Dermis blood vessel endothelial cell (primary cell): ENCODE measurements at places on chromosomes 7 and 10.
A peak's percentile ranks its signal among the peaks of the same experiment; 100 is the strongest.

DNA sequence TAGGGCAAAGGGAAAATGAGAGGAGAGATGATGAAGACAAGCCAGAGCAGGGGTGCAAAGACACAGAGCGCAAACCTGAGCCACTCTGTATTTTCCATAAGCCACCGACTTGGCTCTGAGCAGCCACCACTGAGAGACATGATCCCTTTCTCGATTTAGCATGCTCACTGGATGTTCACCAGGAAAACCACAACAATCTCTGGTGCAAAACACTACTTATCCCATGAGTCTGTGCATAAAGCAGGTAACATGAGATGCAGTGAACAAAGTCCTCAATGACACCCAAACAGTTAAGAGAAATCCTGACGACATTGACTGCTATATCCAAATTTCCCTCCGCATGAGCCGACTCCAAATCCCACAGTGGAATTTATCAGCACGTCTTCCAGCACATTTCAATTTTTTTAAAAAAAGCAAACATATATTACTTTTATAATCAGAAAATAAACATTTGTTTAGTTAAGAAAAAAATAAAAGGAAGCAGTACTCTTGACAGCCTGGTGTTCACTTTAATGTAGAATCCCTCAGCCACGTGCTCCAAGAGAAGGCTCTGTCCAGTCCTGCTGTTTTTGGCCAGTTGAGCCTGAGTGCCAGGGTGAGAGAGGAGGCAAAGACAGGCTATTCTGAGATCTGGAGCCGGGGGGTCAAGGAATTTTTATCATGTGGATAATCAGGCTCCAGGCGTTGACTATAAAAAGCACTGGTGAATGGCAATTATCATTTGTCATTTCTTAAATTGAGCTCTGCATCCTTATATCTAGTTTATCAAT is 238.4 kb downstream of the KCNMA1 start:
- no peak for DNase-seq

DNA sequence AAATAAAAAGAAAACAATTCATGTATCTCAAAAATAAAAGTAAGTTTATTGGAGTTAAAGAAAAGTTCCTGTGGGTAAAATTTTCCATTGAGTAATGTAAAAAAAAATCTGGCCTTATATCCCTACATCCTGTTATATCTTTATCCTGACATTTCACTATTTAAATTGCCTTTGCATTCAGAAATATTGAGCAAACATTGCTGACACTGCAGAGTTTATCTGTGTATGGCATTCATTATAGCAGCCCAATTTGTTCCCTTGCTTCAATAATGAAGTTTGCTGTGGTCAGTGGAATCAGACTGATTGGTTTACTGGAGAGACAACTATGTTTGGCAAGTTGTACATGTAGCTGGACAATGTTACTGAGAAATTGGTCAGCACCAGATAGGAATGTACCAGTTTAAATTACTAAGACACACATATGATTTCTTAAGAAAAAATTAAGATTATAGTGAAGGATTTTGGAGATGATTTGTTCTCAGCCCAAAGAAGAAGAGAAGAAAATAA is 271.7 kb downstream of the ANKRD7 start:
- DNase-seq: no peak

DNA sequence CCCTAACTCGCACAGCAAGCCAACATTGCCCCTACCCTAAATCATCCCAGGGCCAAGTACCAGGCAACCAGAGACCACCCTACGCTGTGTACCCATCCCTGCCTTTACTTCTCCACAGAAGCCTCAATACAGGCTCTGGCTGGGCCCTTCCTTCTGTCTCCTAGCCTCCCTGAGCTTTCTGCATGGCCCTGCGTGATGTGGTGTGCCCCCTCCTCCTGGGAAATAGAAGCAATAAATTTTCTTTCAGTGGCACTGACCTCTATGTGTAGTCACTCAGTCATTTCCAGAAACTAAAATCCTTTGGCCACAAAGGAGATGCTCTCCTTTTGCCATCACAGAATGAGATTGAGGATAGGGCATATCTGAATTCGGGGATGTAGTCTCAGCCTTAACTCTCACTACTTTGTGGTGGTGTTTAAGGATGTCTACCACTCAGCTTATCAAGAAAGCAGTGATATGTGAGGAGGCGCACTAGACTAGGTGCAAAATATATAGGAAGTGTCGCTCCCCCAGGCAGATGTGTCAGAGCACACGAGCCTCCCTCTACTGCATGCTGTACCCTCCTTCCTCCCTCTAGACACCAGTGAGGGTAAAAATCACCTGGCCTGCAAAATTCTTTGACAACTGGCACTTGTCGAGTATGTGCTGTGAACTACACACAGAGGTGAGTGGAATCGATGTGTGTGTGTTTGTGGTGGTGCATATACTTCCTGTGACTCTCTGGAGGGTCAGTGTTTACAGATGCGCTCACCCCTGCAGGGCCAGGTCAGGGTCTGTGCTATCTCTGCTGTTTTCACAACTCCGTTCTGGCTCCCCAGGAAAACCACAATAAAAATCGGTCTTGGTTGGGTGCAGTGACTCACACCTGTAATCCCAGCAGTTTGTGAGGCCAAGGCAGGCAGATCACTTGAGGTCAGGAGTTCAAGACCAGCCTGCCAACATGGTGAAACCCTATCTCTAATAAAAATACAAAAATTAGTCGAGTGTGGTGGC is 825.9 kb upstream of the IGFBP3 start:
- DNase-seq: no peak

DNA sequence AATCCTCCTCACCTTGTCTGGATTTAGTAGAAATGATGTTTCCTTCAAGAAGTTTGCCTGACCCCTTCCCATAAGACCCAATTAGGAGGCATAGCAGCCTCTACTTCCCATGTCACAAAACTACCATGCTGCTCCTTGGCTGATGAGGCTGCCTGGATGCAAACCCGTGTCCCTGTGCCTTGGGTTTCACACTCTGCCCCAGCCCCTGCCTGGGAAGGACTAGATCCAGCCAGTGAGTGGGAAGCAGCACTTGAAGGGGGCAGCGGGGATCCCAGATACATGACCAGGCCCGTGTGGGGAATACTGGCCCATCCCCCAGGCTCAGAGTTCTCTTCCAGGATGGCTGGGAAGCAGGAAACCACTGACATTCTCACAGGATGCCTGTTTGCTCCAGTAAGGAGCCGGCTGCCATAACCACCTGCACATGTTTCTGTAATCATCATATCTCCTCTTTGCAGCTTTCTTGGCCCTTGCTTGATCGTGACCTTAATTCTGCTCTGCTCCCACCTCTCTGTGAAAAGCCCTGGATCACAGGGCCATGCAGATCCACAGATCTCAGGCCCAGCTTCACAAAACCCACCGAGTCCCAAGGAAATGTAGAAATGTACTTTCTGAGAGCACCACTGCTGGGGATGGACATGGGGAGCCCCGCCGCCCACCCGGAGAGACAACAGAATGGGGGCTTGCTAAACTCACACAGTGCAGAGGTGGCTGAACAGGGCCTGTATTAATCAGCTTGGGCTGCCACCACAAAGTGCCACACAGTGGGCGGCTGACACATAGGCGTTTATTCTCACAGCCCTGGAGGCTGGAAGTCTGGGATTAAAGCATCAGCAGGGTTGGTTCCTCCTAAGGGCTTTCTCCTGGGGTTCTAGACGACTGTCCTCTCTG is 287.8 kb upstream of the IGFBP3 start:
- peak; percentile 55 for DNase-seq

- DNase-seq: peak; percentile 50
Measured at GRCh38 chr7:150903606-150904005, 51.3 kb downstream of the AOC1 start.

DNA sequence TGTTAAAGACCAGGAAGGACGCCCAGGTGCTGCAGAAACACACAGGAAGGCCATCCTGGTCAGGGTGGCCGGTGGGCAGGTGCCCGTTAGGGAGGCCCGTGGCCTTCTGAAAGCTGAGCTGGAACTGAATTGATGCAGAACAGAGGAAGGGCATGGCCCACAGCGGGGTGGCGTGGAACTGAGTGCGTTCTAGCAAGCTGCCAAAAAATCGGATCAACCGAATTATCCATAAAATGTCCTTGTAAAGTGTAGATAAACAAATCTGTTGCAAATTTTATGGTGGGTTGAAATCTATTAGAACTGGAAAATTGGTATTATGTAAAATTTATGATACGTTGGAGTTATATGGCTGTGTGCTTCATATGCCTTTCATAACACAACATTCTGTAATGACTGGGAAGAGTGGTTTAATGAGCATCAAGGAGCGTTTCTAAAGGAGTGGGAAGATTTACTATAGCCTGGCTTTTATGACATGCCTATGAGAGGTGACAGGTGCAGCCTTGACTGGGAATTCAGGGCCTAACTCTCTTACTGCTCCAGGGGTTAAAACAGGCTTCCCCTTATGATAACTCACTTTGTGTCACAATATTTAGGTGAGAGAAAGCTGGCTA is 108.1 kb downstream of the GPR26 start:
- DNase-seq: no peak

- no peak for DNase-seq
Measured at GRCh38 chr7:30040938-30041337, 12.7 kb downstream of the PLEKHA8 start.

DNA sequence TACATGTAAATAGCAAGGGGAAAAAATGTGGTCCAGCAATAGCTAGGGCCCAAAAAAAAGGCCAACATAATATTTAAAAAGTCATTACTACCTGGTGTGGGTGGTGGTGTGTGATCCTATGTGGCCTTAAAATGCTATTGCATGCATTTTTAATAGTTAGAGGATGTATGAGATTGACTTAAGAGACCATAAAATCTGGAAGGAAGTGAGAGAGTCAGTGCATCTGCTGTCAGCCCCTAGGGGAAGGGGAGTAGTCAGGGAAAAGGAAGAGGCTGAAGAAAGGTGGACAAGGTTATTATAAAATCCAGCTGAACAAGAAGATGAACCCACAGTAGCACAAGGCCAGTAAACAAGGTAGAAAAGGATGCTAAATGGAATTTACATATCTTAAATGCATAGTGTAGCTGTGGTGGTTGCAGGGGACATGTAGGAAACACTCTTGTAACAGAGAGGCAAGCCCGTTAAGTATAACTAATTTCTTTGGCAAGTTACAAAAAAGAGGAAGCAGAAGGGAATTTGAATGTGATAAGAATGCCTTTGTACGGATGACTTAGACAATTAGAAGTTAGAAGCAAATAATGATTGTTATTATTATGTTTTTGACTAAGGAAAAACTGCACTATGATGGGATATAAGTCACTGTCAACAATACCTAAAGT is 11.9 kb upstream of the NDUFA5 start:
- DNase-seq: peak; percentile 26

GRCh38 chr7:32518534-32519140 is 23.3 kb downstream of the AVL9 start:
- peak; percentile 47 for DNase-seq
